Renal cortical epithelial cell (primary cell): ENCODE measurements at places on chromosomes 1 and 21. TPM values are rescaled to one million over a fixed set of nuclear protein-coding genes. Genes with fewer than 3 reads are reported as not detected.

FAM163A gene
- total RNA-seq: not detected in 2 replicates

NUP210L gene
- total RNA-seq: 0.05 TPM in 1 of 2 replicates, not detected in the other

ALX3 gene
- not detected in 2 replicates for total RNA-seq

MCL1 gene
- 250 and 364 TPM in 2 replicates for total RNA-seq

TYW3 gene
- total RNA-seq: 14.6 and 17.9 TPM in 2 replicates

MYOM3 gene
- 1.5 and 9.0 TPM in 2 replicates for total RNA-seq

HAX1 gene
- total RNA-seq: 46.1 and 132 TPM in 2 replicates

TFF3 gene
- 0.40 and 0.87 TPM in 2 replicates for total RNA-seq

GRCh38 chr1:214071469-214071868 is 83.7 kb downstream of the PROX1 start:
- DNase-seq: no peak

- DNase-seq: peak; percentile 85
Measured at GRCh38 chr1:8075511-8076051, 49.5 kb upstream of the ERRFI1 start.

DNA sequence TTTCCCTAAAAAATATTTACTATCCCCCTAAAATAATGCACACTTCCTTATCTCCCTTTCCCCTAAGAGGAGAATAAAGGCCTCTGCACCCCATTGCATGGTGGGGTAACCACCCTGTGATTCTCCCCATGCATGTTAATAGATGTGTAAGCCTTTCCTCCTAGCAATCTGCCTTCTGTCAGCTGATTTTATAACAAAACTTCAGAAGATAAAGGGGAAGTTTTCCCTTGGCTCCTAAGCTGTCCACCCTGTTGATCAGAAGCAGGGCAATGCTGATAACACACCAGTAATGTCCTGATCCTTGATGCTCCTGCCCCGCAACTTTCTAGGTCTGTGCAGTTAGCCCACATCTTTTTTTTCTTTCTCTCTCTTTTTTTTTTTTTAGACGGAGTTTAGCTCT is 11.4 kb upstream of the RNF187 start:
- DNase-seq: no peak

DNA sequence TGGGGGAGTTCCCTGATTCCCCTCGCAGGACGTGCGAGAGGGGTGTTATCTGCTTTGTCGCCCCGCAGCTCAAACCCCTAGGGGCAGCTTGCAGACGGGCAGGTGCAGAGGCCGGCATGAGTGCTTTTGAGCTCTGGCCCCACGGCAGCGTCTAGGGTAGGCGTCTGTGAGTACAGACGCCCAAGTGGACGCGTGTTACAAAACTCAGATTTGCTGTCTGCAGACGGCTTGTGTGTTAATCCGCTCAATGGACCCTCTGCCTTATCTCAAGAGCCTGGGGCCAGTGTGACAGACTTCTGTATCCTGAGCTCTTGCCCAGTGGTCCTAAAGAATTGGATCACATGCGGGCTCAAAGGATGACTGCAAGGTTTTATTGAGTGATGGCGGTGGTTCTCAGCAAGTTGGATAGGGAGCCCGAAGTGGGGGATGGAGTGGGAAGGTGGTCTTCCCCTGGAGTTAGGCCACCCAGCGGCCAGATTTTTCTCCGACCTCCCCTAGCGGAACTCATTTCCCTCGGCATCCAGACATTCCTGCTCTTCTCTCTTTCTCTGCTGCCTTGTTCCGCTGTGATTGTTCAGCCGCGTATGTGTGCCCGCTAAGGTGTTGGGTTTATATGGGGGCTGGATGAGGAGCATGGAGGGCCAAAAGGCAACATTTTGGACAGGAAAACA is 9.4 kb downstream of the CFHR4 start:
- DNase-seq: no peak

DNA sequence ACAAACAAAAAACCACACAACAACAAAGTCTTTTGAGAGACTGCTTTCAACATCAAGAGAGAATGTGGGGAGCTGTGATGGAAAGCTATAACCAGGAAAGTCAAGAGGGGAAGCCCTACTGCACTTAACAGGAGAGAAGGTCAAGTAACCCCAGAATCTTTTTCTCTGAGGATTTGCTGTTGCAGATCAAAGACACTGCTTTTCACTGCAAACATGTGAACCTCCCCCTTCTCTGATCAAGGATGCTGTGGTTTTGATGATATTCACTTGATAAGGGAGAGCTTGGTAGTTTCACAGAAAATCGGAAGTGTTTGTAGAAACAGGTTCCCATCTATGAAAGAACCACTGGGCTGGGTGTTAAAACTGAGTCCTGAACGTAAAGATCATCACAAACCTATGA is 4.8 kb downstream of the ETV3 start:
- DNase-seq: no peak

DNA sequence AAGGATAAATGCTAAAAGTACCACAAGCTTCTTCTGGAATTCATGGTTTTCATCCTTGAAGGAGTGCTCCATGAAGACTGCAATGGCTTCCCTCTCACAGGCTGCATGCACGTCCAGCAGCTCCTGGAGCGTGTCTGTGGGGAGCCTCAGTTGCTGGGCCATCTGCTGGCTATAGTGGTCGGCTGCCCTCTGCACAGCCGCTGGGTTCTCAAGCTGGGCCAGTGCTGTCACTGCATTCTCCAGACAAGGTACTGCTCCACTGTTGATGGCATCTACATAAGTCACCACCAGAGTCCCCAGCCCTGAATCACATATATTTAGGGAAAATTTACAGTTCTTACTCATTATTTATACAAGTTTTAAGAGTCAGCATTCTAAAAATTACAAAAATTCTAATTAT is 8.7 kb downstream of the GBP4 start:
- no peak for DNase-seq

DNA sequence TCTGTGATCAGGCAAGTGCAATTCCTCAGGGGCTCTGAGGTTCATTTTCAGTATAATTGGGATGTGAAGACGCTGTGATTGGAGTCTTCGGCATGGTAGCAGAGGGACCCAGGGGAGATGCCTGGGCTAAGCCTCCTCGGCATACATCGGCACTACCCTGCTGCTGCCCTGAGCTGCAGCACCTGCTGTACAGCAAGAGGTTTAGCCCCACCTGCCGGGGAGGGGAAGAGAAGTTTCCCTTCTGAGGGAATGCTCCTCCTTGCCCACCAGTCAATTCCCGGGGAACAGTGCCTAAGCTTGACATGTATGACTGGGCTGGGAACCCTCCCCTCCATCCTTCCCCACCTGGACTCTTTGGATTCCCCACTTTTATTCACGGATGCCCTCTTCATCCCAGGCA is 24.9 kb downstream of the CNIH3 start:
- no peak for DNase-seq

- DNase-seq: no peak
Measured at GRCh38 chr1:42442662-42443061, 13.2 kb downstream of the ZMYND12 start.

DNA sequence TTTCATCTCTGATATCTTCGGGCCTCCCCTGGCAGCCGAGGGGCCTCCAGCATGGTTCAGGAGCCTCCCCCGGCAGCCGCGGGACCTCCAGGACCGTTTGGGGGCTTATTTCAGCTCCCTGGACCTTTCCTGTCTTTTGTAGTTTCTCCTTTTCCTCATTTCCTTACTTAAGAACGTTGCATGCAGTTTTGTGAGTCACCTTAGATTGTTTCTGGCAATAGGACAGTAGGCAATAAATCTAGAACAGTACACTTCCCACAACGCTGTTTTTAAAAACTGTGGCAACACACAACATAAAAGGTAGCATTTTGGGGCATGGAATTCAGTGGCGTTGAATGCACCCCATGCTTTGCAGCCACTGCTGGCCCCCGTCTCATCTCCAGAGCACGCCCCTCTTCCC is 24.4 kb downstream of the FAAP20 start:
- no peak for DNase-seq
